SIG-M5 (cell line): ENCODE measurements at places on chromosomes 1 and 21.

- DNase-seq = no peak
These were observed 23.6 kb downstream of the SLC37A1 start for GRCh38 chr21:42537106-42537742.

- DNase-seq = no peak
These were observed 28.4 kb downstream of the WDR4 start for GRCh38 chr21:42850866-42851391.

GRCh38 chr1:109113590-109114341 is at the start of gene ELAPOR1:
ELAPOR1 (plus strand) TSS chr1:109114115; CDS start chr1:109114184, 69 bp downstream.
- DNase-seq = no peak

- DNase-seq = no peak
These were observed at the start of gene ABCA4 for GRCh38 chr1:94120991-94121390. ABCA4 (minus strand) TSS chr1:94121148; CDS start chr1:94121045, 103 bp downstream.

- DNase-seq = no peak
These were observed 59.3 kb upstream of the NTPCR start for GRCh38 chr1:232891071-232891470.

DNA sequence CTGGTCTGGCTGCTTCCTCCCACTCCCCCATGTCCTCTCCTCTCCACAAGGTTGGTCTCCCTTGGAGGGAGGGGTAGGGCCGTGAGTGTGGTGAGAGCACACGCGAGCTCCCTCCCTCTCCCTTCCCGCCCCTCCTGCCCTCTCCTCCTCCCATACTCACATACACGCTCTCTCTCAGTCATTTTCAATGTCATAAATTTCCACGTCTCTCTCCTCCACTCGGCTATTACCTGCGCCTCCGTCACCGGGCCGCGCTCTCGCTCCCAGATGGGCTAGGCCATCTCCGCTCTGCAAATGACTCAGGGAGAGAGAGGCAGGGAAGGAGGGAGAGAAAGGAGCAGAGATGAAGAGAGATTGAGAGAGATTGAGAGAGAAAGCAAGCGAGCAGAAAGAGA is 36.7 kb upstream of the DMBX1 start:
- DNase-seq = no peak

DNA sequence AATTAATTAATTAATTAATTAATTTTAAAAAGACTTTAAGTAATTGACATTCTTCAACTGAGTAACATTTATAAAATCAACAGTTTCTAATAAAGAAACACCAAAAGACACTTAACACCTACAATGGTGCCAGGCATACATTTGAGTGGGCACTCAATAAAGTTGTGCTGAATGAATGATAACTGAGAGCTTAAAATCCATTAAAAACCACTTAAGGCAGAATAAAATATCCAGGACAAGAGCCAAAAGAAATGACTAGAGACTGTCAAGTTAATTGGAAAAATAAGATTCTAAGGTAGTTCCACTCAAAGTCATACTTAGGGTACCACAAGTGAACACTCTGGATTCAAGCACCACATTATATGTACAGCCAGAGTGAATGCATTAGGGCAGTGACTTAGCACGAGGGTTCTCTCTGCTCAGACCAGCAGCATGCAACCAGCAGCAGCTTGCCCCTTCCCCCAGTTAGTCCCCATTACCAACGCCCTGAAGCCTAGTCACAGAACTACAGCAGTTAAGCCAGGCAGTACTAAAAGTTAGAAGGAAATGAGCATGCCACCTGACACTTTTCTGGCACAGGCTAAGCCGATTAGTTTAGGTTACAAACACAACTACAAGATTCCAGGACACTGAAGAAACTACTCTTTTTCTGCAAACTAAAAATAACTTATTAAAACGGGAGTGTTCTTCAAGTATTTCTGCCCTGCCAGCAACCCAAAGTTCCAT is 46.5 kb downstream of the LUZP1 start:
- no peak for DNase-seq

- DNase-seq = no peak
These were observed 418 bp downstream of the IFI44L start for GRCh38 chr1:78620666-78621065.

DNA sequence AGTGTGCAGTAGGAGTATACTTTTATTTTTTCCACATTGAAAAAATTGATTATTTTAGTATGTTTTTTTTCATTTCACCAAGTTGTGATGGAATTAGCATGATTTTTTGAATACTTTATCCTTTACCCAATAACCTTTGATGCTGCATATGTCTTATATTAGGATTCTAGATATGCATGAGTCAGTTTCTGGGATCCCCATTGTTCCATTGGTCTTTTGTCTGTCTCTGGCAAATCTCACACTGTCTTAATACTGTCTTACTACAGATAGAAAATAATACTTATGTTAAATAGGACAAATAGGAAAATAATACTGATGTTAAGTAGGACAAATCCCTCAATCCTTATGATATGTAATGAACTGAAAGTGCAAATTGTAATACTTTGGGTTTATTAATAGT is 54.3 kb upstream of the ASB17 start:
- no peak for DNase-seq

GRCh38 chr1:18091660-18092446 is 15.7 kb upstream of the IGSF21 start:
- no peak for DNase-seq

- no peak for DNase-seq
These were observed 34.1 kb downstream of the TSEN15 start for GRCh38 chr1:184085667-184086066.

- DNase-seq = no peak
These were observed 13.3 kb downstream of the KAZN start for GRCh38 chr1:14611792-14612191.

DNA sequence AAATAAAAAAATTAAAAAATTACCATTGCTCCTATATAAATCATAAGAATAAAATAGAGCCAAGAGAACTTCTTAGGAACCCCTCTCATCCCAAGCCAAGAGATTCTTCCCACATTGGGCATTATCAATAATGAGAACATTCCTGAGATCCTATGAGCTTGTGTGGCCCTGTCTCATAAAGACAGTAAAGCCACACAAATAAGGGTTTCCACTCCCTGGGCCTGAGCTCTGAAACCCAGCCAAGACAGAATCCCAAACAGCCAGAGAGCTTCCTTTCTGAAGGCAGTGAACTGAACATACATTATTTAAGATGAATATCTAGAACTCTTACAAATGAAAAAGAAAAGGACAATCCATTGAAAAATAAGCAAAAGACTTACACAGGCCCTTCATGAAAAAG is 68.3 kb downstream of the SLC45A1 start:
- no peak for DNase-seq

DNA sequence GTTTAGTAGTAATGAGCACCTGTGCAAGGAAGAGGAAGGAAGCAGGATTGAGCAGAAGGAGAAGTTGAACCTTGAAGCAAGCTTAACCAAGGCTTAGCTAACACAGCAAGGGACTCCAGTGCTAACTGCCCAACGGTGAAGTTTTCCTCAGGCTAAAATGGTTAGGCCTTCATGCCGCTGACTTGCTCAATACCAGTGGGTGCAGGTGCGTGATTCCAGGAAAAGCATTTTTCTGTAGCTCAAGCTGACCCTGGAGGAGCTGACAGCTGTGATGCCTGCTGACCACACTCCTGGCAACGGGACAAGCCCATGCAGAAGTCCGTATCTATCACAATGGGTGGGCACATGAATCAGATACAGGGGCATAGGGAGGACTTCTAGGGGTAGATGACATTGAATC is 76.5 kb upstream of the FGGY start:
- DNase-seq = no peak

DNA sequence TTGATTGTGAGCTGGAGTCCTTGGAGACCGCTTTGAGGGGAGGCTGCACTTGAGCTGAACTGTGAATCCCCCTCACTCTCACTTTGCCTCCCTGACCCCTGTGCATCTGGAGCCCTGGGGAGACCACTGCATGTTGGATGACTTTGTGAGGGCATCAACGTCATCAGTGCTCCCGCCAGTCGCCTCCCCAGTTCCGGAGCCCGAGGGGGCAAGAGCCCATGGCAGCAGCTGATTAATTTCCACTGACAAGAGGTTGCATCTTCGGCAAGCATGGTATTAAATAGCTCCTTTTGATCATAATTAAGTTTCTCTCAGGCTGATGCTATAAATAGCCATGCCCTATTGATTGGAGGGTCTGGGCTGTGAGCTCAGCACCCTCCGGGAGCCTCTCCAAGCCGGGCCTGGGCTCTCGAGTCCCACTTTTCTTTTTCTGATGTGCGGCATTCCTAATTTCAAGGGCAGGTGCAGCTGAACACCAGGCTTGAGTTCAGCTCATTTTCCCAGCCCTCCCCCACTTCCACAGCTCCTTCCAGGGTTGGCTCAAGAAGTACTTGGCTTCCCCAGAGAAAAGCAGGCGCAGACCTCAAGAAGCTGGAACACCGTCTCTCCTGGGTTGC is 33.2 kb downstream of the KCND3 start:
- DNase-seq = no peak

DNA sequence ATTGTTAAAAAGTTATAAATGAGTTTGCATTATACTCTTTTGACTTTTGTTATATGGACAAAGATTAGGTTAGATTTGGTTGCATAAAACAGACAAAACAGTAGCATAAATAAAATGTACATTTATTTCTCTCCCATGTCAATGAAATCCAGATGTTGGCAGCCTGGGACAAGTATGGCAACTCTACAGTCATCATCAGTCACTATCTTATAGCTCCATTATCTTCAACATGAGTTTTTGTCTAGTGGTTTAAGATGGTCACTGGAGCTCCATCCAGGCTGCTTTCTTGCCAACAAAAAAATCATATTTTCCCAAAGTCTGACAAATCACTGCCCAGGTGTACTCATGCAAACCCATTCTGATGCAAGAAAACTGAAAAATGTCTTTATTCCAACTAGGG is 83.8 kb downstream of the CD58 start:
- DNase-seq = no peak
